EH (cell line): ENCODE measurements at places on chromosomes 2 and 18.

DNA sequence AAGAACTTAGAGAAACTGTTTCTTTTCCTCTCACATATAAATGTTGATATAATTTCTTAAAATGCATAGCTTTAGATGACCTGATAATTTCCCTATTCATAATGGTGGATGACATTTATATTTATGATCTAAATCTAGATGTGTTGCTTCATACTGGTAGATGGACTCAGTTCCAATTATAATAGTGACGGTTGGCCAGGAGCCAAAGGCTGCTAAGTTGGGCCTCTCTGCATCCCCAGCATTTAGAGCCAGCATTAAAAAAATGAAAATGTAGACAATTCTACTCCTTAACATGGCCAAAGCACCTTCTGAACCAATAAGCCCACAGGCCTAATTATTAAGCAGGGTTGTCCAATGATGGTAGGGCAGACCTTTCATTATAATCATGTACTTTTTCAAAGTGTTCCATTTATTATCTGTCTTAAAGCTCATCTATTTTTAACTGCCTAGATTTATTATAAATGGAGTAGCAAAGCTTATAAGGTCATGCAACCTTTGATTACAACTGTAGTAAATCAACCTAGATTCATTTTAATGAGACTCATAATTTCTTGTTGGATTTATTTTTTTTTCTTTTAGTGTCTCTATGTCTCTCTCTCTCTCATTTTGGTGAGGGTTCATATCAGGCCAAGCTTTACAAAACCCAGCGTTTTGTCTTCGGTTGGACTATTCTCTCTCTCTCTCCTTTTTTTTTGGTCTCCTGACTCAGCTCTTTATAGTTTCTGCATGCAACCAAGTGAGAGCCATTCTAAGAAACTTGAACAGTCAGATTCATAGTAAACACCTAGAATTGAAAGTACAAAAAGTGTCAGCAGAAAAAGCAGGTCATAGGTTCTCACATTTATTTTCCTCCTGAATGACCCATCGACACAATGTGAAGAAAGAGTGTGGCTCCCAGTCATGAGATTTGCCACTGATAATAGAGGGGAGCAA is 2016.1 kb upstream of the PIK3C3 start:
- no peak for DNase-seq

DNA sequence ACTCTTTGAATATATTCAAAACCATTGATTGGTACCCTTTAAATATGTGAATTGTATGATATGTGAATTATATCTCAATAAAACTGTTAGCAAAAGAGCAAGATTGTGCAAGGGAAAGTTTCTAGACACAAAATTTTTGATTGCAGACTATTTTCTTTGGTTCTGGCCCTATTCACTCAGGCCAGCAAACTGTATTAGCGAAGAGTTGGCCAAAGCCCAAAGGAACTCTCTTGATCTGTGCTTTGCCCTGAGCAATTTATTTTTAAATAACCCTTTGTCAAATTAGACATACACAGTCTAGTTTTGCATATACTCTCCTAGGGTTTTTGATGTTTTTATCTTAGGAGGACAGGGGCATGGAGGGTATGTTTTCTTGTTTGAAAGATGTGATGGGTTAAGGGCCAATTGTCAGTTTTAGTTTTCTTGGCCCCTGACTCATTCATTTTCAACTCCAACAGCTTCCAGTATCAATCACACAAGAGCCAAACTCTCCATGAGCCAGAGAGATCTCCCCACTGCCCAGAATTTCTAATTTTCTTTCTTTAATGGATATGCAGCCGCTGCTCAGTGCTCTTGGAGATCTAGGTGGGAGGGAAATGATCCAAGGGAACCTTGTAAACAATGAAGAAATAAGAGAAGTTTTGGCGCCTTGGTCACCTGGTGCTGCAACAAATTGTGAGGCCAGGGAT is 231.5 kb downstream of the SRBD1 start:
- DNase-seq, result no peak

DNA sequence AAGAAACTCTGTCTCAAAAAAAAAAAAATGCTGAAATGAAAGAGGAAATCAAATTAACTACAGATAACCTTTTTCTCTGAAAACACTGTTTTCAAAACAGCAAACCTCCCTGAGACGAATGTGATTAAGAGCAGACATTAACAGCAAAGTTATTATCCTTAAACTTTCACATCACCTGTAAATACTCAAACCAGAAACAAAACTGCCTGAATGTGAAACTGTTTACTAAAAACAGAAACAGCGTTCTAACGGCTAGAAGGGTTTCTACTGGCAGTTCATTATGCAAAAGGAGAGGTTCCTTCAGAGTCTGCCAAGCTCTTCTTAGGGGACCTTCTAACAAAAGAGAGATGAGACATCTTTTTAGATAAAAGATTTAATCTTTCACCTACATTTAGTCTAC is 45.9 kb downstream of the PNO1 start:
- DNase-seq, result no peak

GRCh38 chr2:176096243-176096985 is 3.2 kb upstream of the HOXD12 start:
- peak; percentile 51 for DNase-seq

DNA sequence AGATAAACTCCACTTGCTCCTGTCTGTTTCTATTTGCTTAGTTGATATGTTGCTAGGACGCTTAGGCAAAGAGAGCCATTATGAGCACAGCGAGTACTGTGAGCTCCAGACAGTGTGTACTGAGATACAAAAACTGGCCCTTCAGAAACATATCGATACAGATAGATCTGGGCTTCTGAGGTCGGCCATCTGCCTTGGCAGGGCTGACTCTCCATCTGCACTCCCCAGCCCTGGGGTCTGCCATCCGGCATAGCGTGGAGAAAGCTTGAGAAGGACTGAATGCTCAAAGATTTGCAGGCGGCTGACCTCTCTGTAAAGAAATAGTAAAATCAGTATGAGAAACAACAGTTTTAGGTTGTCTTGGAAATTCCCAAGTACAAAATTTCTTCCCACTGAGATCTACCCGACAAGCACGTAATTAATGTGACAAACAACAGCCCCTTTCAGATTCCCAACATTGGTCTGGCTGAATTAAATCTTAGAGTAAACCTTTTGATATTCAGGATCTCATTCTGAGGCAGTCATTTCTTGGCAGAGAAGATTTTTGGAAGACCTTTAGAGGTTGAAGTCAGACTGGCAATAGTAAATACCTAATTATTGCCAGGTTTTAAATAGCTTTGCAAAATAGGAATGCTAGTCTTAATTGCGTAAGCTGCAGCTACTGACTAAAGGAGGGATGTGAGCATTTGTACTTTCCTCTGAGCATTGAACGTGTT is 127.4 kb downstream of the CHST9 start:
- no peak for DNase-seq

DNA sequence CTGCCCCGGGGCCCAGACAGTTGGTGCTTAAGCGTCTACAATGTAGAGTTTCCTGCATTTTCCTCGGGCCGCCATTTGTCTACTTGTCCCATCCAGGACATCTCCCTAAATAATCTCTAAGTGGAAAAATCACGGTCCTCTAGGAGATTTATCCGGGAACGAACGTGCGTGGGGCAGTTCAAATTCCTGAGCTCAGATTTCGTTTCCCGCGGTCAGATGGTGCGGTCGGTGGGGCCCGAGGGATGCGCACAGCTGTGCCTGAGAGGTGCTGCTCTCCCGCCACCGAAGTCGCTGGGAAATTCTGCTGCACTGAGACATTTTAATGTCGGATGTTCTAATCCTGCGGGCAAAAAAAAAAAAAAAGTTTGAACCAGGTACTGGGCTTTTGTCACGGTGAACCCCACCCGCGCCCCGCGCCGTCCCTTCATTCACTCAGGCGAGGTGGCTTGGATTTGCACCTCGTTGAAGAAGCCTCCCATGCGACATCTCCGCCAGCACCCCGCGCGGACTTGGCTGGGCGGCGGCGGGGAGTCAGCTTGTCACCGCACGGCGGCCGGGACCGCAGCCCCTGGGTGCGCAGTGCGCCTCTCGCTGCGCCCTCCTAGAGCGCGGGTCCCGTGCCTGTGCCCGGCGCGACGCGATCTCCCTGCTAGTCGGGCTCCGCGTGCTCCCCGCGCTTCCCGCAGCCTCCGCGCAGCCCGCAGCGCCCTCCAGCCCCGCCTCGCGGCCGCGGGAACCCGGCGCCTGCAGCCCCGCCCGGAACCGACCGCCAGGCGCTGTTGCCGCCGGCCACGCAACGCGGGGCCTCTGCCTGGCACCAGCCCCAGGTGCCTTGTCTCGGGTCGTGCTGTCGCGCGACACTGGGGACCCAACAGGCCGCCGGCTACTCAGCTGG is 191.9 kb upstream of the TCF4 start:
- peak; percentile 64 for DNase-seq

- no peak for DNase-seq
Measured at GRCh38 chr2:162608901-162609300, 229.7 kb downstream of the KCNH7 start.

DNA sequence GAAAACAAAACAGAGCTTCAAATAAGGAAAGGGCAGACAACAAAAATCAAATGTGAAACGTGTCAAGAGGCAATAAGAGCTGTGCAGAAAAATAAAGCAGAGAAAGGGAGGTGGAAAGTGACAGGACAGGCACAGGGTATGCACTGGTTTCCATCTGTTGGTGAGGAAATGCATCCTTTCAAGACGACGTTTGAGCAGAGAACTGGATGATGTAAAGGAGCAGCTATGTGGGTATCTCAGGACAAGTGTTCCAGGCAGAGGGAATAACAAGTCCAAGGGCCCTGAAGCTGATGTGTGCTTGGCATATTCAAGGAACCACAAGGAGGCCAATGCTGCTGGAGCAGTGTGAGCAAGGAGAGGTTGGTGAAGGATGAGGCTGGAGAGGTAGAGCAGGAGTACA is 168.9 kb upstream of the SERPINE2 start:
- peak; percentile 22 for DNase-seq

DNA sequence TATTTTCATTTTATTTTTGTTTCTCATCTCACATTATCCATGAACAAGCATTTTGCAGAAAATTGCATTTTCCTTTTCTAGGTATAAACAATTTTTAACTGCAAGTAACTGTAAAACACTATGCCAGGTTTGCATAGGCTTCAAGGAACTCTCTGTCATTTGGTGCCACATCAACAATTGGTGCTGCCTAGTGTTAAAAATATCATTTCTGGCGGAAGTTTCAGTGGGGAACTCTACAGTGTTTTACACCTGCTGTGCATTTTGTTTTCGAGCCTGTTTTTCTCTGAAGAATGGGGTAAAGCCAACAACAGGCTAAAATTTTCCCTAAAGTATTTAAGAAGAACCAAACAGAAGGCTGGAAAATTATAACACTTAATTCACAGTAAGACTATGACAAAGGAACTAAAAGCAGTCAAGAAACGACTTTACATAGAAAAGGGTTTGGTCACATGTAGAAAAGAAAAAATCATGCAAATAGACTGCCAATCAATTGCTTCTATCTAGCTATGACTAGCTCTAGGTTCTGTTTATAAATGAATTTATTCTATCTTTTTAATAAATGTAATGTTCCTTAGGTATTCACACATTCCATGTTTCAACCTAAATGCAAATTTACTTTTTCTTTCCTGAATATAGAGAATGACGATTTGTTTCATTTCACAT is 21.4 kb upstream of the FRZB start:
- DNase-seq, result no peak

DNA sequence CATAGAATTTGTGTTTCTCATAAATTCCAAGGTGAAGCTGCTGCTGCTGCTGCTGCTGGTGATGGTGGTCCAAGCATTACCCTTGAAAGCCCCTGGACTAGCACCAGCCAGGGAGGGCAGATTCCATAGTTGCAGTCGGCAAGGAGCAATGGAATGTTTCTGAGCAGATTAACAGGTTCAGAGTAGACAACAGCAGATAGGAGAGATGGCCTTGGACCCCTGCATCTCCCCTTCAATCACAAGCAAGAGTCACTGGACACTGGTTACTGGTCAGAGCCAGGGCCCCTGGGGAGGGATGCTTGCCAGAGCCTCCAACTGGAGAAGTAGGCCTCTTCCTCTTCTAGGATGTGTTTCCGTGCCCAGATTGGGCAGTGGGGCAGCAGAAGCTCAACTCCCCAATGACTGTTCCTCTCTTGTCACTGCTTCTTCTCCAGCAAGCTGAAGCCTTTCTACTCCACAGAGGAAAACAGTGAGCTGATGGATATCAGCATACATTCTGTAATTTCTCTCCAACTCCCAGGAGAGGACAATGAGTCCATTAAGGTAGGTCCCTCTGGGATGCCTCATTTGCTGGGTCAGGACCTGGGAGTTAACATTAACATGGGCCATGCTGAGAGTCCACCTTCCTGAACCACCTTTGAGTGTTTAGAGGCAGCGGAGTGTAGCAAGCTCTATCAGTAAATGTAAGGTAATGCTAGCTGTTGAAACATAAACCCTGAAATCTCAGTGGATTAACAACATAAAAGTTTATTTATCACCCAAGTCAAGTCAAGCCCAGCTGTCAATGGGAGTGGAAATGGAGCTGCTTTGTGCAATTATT is 35.3 kb downstream of the MROH2A start:
- DNase-seq, result no peak

DNA sequence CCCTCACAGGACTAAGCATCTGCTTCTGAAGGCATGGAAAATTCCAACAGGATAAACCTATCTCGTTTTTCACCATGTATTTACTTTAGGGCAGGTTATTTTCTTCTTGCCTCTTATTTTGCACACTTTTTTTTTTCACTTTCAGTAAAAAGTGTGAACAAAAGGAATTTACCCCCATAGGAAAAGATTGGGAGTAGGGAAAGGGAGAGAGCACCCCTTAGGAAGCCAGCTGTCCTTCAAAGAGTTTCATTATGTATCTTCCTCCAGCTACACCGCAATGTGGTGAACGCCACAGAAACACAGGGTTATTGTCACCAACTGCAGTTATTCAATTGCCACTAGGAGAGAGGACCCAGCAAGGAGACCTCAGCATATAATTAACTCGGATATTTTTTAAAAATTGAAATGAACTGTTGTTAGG is 286.2 kb upstream of the VRK2 start:
- peak; percentile 2 for DNase-seq

- DNase-seq, result no peak
Measured at GRCh38 chr18:28485210-28485801, 308.4 kb upstream of the CDH2 start.

- no peak for DNase-seq
Measured at GRCh38 chr18:10913919-10914318, 235.4 kb downstream of the PIEZO2 start.

GRCh38 chr2:132678483-132678882 is 8.5 kb upstream of the LYPD1 start:
- peak; percentile 56 for DNase-seq

GRCh38 chr2:74092275-74092674 is 55.4 kb downstream of the BOLA3 start:
- no peak for DNase-seq

DNA sequence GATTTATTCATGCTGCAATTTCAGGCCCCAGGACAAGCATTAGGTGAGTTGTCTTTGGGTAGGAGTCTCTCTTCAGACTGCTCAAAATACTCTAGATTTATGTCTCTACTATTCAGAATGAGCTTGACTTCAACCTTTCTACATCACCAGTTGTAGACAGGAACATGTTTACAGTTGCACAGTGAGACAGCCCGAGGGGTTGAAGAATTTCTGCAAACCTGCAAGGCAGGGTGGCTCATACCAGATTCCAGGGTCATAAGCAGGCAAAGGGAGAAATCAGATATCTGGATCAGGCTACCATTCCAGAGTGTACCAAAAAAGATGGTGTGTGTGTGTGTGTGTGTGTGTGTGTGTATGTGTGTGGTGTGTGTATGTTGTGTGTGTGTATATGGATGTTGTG is 112.4 kb downstream of the SPP2 start:
- no peak for DNase-seq
